ENCODE measurements at places on chromosomes 6 and 20.

GRCh38 chr6:91081452-91082067 lies 494.7 kb upstream of the MAP3K7 start:
- DNase-seq = no peak

DNA sequence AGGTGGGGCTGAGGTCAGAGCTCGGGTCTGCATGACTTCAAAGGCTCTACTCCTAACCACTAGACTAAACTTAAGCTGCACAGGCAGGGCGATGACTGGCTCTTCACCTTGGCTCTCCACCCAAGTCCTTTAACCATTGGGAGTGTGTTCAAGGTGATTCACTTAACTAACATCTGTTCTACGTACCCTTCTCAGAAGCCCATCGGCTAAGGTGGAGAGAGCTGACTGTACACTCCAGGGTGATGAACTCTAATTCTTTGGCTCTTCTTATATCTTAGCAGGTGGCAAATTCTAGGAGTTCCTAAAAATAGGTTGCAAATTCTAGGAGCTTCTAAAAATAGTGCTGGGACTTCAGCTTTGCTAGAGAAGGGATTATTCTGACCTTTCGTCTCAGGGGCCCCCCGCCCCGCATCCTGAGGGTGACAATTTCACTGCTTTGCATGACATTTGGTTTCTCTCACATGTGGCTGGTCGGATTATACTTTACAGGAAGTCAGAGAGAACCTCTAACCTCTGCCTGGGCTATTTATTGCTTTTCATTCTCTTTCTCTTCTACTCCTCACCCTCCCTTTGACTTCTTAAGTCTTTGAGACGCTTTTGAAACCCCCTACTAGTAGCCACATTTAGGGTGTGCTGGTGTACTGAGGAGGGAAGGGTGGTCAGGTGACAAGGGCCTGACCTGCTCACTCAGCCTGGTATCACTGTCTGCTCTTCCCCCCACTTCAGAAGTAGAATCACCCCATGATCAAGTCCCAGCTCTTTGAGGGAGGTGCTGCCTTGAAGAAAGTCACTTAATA lies 55.5 kb downstream of the PRDM1 start:
- DNase-seq = peak; percentile 24

DNA sequence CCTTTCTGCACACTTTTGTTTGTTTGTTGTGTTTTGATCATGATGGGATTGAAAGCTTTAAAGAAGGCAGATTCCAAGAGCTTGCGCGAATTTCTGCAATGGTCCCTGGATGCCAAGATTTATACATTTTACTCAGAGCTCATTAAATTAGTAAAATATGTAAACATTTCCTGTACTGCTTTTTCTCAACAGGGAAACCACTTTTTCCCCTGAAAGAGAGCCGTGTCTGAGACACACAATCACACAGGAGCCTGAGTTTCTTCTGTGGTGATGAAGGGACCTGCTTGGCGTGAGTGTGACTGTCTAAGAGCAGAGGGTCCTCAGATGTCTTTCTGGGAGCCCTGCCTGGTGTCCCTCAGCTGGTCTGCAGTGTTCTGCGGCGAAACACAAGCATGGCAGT lies 12.1 kb upstream of the TAGAP start:
- no peak for DNase-seq

DNA sequence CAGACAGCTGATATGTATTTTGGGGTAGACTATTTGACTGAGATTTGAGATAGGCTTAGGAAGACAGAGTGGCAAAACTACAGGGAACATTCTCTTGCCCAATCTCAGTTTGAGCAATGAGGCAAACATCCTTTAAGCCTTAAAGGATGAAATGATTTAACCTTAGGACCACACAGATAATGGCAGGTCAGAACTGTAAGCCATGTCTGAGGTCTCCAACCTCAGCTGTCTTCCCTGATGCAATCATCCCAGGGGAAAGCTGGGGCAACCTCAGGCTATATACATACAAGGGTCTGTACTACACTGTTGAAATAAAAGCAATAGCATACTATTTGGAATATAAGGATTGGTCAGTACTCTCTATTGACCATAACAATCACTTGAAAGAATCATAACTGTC lies 83.8 kb upstream of the NUP153 start:
- DNase-seq = no peak

GRCh38 chr6:37713529-37714119 lies 15.9 kb upstream of the MDGA1 start:
- no peak for DNase-seq

GRCh38 chr6:108421366-108421765 lies 126.5 kb downstream of the AFG1L start:
- no peak for DNase-seq

DNA sequence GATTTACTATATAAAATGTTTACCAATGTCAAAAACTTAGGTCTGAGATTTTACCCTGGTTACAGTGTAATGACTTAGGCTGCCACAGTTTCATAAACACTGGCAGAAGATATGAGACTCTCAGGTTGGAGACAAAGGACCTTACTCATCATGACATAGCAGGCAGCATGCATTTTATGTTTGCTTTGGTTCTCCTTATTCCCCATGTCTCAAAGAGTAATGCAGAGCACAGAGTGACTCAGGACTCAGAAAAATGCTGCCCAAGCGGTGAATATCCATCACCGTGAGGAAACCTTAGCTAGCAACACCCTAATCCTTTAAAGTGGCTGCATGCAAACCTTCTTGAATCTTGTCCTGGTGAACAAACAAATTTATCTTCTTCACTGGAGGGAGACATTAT lies 112.1 kb upstream of the EYS start:
- DNase-seq = no peak

GRCh38 chr20:38271608-38272120 lies 11.1 kb upstream of the KIAA1755 start:
- no peak for DNase-seq

- no peak for DNase-seq
Observed at GRCh38 chr6:90005048-90005827, 111.0 kb downstream of the GJA10 start.

DNA sequence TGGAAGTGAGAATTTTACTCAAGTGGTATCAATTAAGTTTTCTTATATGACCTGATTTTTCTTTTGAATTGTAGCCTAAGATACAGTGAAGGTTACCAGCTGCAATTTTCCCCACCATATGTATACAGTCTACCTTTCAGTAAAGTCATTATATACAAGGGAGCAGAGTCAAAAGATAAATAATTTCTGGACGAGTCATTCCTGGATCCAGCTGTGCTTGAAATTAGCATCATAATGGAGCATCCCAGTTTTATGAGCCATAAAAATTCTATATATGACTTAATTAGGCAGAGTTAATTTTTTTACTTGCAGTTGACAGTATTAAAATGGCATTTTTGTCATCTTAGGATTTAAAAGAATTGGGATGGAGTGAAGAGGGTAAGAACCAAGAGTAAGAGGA lies 1008.4 kb downstream of the PHF3 start:
- DNase-seq = no peak

GRCh38 chr6:31896856-31897611 lies 464 bp downstream of the EHMT2 start:
- no peak for DNase-seq

DNA sequence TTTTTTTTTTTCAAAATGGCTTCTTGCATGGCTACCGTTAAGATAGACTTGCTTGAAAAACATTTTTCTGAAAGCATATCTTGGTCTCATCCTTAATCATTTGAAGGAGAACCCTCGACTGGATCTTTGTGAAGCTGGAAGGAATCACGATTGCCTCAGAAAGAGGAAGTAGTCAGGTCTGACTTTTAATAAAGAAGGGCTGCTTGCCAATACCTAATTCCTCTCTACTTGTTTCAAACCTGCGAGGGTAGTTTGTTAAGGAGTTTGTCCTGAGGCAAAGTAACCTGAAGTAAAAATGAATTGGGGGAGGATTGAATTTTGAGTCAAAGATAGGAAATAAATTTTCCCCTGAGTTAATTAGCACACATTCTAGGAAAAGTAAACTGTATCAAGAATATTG lies 288.1 kb upstream of the MAP3K7 start:
- DNase-seq = no peak

- no peak for DNase-seq
Observed at GRCh38 chr6:4913705-4914419, 90.0 kb downstream of the RPP40 start.

DNA sequence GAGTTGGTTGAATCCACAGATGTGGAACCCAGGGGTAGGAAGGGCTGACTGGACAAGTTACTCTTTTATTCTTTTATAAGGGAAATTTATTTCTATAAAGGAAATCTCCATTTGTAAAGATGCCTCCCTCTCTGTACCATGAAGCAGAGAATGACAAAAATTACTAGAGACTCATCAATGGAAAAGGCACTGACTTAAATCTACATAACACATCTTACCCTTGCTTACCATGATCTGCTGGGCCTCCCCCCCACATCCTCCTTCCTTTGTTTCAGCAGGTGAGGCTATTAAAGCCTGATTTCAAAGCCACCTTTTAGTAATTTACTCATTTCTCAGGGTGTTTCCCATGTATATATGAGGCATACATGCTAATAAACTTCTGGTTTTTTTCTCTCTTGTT lies 130.2 kb upstream of the HDDC2 start:
- no peak for DNase-seq

DNA sequence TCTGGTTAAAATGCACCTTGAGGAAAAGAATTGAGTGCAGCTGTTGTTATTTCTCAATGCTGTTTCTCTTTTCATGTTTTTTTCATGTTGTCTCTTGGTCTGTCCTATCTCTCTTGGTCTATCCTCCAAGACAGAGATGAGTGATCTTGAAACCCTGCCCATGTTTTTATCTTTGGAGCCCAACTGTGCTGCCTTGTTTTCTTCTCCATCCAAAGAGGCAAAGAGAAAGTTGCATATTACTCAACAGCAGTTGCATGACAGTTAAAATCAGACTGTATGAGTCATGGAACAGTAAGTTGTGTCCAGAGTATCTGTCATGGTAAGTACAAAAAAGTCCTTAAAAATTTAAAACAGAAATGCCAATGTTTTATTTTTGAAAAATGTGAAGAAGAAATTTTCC lies 26.2 kb downstream of the BCAS1 start:
- no peak for DNase-seq

- no peak for DNase-seq
Observed at GRCh38 chr20:59788811-59789397, 144.5 kb downstream of the SYCP2 start.

All from CD4-positive, alpha-beta T cell treated with Interleukin-1 beta for 1 hour (primary cell).